ENCODE measurements at places on chromosomes 4 and X.

- DNase-seq = no peak
Observed at GRCh38 chr4:33104273-33104672, 2384.1 kb downstream of the PCDH7 start.

GRCh38 chrX:643241-643595 is 12.6 kb downstream of the SHOX start:
- DNase-seq = no peak

GRCh38 chr4:11415409-11416070 is 13.2 kb downstream of the HS3ST1 start:
- DNase-seq = no peak

DNA sequence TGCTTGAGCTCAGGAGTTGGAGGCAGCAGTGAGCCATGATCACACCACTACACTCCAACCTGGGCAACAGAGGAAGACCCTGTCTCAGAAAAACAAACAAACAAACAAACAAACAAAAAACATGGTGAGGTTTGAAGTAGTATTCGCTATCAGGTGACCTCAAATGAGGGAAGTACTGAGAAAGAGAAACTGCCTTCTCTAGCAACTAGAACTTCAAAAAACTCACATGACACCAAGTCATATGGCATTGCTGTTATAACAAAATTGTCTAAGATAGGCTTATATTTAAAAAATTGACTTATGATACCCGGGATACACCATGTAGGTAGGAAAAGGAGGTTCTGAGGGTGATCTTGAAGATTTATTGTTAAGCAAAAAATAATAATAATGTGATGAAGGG is 10.3 kb downstream of the MPP1 start:
- no peak for DNase-seq

DNA sequence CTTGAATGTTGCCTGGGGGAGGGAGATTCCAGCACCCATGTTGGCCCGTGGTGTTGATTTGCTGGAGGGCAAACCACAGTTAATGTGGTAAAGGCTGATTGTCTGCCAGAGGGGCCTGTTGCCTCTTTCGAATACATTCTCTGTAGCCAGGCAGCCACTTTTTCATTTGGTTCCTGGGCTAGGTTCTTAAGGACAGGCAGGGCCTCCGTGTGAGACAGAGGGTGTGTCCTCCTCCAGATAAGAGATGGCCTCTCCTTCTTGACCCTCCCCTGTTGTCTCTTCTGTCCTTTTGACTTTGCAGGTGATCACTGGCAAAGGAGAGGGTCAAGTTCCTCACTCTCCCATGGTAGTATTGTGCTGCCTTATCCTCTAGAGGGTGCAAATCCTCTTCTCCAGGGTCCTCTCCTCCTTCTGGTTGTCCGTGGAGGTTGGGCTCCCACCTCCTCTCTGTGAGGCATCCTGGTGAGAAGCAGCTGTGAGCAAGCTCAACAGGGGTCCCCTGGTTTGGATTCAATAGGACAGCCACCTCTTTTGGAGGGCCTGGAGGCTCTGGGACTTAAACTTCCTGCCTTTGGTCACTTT is 44.9 kb downstream of the ZNF182 start:
- no peak for DNase-seq

DNA sequence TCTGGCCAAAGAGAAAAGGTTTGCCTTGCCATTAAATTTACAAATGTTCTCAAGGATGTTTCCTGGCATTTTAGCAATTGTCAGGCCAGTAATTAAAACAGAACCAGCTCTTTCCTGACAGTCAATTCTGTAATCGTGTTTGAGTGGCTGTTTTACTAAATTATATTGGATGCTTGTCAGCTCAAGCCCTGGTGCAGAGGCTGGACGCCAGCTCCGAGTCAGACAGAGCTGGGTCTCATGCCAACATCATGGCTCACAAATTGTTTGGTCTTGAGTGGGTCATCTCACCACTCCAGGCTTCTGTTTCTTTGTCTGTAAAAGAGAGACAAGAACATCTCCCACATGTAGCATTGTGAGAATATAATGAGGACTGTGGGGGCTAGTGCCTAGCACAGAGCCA is 190.3 kb upstream of the PSAPL1 start:
- DNase-seq = no peak

DNA sequence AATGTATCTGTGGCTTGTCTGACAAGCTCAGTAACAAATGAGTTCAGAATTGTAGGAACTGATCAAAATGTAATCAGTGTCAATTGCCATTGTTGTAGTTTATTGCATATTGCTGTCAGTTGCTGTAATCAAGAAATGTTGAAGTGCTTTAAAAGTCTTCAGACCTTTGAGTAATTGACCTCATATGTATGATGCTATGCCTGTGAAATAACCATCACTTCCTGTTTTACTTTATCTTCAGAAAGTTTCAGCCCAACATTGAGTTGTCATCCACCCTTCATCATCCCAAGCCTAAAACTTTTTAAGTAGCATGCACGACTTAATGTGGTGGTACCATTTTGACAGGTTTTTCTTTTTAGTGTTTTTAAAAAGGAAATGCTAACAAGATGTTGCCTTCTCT is 212.4 kb downstream of the ARHGAP10 start:
- DNase-seq = no peak

Measured in omental fat pad (tissue), 4 donors.